Activated T-cell treated with anti-CD3 and anti-CD28 coated beads, Interleukin-2, amount 50 U/mL, for 1 hour (primary cell): ENCODE measurements at places on chromosomes 3 and 15.

DNA sequence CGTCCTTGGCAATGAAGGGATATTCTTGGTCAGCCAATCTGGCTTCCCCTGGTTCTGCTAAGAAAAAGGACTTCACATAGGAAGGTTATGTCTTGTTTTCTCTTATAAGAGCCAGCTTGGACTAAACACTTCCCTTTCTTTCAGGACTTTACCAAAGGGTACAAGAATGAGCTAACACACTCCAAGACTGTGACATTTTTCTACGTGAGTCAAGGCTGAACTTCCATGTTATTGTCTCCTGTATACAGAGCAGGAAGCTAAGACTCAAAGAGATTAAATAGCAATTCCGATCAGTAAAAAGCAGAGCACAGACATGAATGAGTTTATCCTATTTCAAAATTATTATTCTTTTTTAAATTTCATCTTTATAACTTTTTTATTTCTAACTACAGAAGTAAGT, 63.3 kb upstream of the STT3B start:
- no peak for DNase-seq

DNA sequence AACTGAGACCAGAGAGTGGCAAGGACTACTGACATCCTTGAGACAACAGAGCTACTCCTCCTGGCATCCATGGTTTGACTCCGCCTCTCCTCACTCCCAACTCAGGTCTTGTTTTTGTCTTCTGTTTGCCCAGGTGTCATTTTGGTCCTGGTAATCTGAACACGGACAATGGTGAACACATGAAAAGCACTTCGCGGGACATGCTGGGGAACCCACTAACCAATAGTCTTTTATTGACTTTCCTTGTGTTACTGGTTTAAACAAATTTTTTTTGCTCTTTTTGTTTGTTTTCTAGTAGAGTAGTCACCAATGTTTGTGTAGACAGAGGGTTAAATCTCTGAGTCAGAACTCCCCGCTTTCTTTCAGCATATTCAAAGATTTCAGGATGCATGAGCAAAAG, 38.4 kb downstream of the LARP6 start:
- no peak for DNase-seq

DNA sequence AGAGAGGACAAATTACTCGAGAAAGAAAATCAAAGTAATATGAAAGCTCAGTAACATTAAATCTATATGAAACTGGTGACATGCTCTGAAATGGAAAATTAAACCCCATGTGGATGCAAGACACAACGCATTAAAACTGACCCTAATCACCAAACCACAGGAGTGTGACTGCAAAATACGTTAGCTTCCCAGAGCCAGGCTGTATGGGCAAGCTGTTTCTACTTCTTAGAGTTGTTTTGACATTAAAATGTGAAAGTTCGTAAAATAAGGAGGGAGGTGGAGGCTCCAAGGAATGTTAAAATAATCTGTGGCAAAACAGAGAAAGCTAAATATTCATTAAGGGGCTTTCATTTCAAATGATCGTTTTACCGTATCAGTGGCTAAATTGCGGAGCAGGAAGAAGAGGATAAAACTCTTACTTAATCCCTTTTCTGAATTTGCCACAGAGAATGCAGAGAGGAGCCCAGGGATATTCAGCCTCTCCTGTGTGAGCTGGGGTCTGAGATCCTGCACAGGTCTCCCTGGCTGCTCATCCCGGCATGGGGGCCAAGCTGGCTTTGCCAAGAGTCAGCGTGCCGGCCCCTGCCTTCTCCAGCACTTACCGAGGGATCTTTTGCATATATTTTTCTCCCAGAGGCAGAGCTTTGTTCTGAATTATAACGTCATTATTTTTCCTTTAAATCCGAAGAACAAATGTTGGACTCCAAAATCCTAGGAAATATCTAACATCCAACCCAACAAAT, 239.8 kb upstream of the THBS1 start:
- no peak for DNase-seq

DNA sequence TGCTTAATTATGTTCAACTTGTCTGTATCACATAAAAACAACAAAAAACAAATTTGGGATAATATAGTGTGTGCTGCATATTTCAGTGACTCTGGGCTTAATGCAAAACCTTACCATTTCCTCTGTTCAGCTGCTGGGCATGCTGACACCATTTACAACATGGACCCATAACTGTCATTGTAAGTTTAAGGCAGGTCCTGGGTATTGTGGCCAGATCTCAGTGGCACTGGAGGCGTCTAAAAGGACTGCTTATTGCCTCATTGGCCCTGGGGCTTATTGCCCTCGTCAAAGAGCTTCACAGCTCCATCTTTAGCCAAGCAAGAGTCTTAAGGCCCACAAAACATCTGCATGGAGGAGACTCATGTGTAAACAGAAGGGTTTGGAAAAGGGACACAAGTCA, 390.2 kb downstream of the NR2F2 start:
- DNase-seq = no peak

GRCh38 chr3:52983336-52983807, 62.5 kb downstream of the SFMBT1 start:
- peak; percentile 46 for DNase-seq

DNA sequence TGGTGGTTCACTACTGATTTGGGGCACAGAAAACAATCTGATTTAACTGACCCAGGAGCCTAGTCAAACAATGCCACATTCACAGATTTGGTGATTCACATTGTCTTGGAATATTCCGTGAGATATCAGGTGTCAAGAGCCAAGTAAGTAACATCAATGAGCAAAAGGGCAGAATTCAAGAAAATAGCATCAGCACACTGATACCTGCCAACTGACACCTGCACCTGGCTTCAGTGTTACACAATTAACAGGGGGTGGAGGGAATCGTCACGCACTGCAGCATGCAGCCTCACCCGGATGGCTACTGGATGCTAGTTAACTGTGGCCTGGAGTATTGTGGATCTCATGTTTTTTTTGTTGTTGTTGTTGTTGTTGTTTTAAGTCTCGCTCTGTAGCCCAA, 17.6 kb downstream of the CCNL1 start:
- DNase-seq = no peak

DNA sequence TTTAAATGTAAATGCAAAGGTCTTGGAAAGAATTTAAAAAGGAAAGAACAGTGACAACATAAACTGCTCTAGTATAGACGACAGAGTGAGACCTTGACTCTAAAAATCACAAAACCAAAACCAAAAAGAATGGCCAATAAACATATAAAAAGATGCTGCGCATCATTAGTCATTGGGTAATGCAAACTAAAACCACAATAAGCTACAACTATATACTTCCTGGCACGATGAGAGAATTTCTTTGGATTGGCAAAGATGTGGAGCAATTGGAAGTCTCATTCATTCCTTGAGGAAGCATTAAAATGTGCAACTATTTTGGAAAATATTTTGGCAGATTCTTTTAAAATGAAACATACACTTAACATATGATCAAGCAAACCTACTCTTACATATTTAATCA, 98.7 kb upstream of the ZPLD1 start:
- DNase-seq = no peak

- DNase-seq = no peak
These were observed 36.4 kb downstream of the PLSCR4 start for GRCh38 chr3:146214493-146214892.

- no peak for DNase-seq
These were observed 9.6 kb upstream of the ANP32A start for GRCh38 chr15:68830141-68830785.

GRCh38 chr15:40511093-40511471, 40.3 kb downstream of the CHST14 start:
- peak; percentile 25 for DNase-seq

DNA sequence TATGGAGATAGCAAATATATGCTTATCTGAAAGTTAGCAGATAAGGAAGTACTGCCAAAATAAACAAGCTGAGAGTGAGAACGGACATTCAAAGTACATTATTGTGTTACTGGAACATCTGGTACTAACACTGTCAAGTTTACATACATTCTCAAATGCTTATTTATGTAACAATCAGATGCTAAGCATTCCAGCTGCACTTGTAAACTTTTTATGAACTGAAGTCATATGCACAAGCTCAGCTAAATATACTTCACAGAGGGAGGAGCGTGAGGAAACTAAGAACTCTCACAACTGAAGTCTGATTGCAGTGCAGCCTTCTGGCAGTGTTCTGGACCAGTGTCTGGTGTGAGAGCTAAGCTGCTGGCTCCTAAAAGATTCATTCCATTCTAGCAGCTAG, 223.7 kb upstream of the NANOGP8 start:
- DNase-seq = no peak

DNA sequence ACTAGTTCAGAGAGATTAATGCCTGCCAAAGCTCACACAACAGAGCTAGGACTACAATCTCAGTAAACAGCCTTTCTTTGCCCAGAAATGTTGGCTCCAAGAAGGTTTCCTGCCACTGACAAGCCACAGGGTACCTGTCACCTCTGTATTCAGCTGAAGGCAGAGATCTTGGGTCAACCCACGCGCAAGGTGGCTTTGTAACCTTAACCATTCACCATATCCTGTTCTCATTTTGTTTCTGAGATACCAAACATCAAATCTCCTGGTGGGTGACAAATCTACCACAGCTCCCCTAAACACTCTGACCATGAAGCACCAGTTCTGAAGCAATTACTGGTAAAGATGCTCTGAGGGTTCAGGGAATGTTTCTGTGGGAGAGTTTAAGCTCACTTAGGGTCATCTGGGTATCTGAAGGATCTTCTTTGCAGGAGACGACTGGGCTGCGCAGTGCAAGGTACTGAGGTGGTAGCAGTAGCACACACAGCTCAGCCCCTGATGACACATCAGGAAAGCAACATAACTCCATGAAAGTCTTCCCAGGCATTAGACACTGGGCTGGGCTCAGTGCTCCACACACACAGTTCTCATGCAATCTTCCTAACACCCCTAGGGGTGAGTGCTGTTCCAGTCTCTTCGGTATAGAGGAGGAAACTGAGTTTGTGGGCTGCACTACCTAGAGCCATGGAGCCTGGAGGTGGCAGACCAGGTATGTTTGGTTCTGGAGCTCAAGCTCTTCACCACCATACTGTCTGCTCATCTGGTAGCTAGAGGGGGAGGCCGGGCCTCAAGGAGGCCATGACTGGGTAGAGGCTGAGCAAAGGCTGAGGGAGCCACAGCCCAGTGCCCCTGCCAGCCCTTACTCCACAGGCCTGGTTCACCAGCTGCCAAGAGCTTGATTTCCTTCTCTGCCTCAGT, 7.7 kb downstream of the CXCR6 start:
- DNase-seq = no peak

DNA sequence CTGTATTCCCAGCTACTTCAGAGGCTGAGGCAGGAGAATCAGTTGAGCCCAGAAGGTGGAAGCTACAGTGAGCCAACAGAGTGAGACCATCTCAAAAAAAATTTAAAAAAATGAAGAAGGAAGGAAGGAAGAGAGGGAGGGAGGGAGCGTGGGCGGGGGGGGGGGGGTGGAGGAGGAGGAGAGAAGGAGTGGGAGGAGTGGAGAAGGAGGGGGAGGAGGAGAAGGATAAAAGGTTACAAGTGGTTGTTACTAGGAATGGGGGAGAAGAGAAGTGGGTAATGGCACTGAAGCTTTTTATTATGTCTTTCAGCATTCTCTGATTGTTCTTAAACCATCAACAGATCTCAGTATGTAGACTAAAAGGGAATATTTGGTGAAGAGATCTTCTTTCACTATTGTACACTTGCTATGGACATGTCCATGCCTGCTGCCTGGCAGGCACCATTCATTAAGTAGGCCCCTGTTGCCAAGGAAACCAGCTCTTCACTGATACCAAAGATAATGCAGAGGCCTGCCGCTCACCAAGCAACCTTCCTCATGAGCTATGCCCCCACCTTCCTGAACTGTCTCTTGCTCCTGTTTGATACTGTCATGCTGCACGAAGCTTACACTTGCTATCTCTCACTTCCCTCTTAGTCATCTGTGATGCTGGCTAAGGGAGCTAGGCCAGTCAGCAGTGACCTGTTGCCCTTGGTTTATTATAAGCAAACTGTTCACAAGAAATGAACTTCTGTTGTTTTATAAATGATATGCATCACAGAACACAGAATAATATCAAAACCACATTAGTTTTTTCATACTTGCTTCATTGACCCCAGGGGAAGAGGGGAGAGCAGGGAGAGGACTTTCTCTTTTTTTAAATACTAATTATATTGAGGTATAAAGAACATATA, 23.1 kb downstream of the EPM2AIP1 start:
- no peak for DNase-seq

DNA sequence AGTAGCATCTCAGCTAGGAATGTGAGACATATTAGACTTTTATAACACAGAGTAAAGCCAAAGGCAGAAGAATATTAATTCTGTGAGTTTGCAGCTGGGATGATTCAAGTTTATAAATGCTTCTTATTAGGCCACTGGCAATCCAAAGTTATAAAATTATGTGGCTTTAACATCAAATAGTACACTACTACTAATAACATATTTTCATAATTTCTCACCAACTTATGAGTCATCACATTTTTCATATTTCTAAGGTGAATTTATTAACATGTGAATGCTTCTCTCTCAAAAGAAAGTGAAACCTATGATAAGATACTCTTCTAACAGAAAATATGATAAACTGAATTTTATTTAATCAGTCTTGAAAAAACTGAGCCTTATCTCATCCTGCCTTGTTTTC, 1348.2 kb upstream of the ALCAM start:
- DNase-seq = no peak

GRCh38 chr3:31377045-31377642, 155.6 kb upstream of the STT3B start:
- no peak for DNase-seq

GRCh38 chr15:90915808-90916440, 12.8 kb downstream of the MAN2A2 start:
- DNase-seq = no peak

- no peak for DNase-seq
These were observed 111.0 kb downstream of the RFTN1 start for GRCh38 chr3:16402451-16402850.

GRCh38 chr3:44439499-44440295, 37.8 kb downstream of the ZNF445 start:
- DNase-seq = peak; percentile 43

DNA sequence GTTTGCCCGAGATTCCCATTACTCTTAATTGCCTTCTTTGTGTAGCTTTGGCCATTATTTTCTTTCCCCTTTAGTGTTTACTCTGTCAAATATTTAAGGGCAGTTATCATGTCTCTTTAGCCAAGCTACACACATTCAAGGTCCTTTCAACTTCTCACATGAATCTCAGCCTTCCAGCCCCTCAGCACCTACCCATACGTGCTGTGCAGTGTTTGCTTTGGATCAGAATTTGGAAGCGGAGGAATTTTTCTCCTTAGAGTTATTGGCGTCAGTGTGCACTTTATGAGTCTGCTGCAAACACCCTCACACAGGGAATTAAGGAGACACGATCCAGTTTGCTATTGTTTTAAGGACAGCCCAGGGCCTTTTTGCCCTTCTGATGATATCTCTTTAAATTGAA, 231.6 kb downstream of the CACNA2D3 start:
- no peak for DNase-seq

DNA sequence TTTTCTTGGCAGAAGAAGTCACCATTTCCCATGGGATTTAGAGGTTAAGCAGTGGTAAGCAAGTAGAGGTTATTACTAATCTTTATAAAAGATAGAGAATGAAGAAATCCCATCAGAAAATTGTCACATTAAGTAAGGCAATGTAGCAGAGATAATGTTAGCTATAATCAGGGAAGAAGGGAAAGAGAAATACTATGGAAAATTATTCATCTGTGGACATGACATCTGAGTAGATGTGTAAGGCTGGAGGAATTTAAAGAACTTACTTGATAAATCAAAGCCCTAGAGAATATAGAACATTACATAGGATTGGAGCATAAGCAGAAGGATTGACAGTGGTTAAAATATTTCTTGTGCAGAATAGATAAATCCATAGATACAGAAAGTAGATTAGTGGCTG, 553.1 kb upstream of the CBLB start:
- no peak for DNase-seq
